ENCODE measurements at places on chromosomes 13 and 19.

DNA sequence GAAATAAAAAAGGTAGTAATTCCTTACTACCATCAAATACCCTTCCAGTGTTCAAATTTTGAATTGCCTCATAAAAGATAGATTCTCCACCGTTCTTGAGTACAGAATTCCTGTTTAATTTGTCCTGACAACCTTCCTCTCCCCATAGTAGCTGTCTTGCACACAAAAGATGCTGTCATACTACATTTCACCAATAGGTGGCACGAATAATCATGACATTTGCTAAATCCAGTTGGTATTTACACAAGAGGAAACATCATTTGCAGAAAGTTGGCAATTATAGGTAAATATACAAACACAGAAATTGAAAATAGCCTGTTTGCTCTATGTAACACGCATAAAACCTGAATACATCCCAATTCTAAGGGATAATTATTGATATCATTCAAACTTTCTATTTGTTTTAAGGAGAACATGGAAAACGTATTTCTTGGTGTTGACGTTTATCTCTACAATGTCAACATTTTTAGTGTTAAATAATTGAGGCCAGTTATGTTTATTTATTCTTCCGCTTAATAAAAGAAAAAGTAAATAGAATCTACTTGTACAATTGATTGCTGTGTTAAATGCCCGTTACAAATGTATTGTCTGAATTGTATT is 58.3 kb upstream of the CLDN10 start:
- no peak for DNase-seq

GRCh38 chr19:10078329-10078728 is 7.8 kb upstream of the SHFL start:
- DNase-seq = no peak

- DNase-seq = no peak
These were observed 56.5 kb downstream of the TSHZ3 start for GRCh38 chr19:31292639-31293185.

GRCh38 chr19:40594657-40595091 is 6.5 kb upstream of the LTBP4 start:
- no peak for DNase-seq

DNA sequence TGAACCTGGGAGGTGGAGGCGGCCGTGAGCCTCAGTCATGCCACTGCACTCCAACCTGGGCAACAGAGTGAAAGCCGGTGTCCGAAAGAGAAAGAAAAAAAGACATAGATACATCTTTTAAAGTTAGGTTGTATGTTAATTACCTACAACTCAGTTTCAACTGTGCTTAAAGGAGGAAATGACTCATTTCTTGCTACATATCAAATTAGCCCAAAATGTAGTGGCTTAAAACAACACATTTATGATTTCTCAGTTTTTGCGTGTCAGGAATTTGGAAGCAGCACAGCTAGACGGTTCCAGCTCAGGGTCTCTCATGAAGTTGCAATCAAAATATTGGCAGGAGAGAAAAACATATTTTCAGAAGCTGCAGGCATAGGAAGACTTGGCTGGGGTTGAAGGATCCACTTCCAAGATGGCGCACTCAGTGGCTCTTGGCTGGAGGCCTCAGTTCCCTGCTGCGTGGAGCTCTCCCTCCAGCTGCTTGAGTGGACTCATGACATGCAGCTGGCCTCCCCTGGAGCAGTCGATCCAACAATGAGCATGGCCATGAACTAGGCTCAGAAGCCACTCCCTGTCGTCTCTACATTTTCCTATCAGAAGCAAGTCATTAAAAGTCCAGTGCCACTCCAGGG is 7.1 kb downstream of the LDLR start:
- peak; percentile 37 for DNase-seq
